AG04450 (cell line): ENCODE measurements at places on chromosomes 1 and 21.

DNA sequence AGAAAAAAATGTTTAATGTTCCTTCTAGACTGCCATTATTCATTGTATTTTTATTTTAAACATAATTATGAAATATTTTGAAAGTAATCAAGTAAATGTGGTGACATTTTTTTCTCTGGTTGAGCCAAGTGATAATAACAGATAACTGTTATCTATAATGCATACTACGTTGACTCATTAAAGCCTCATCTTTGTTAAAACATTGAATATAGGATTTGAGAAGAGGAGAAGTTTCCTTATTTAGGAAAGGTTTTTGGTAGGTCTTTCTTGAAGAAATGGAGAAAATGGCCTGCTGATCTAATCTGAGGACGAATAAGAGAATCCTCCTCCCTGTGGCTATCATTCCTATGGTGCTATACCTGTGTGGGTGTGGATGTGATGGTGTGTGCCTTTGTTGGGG lies 89.0 kb downstream of the NFIA start:
- no peak for DNase-seq

- DNase-seq: no peak
Observed at GRCh38 chr1:39544327-39544726, 32.3 kb downstream of the PABPC4 start.

- no peak for DNase-seq
Observed at GRCh38 chr1:43874716-43875115, 58.9 kb upstream of the ARTN start.

GRCh38 chr1:64197076-64197475 lies 6.3 kb upstream of the UBE2U start:
- no peak for DNase-seq

DNA sequence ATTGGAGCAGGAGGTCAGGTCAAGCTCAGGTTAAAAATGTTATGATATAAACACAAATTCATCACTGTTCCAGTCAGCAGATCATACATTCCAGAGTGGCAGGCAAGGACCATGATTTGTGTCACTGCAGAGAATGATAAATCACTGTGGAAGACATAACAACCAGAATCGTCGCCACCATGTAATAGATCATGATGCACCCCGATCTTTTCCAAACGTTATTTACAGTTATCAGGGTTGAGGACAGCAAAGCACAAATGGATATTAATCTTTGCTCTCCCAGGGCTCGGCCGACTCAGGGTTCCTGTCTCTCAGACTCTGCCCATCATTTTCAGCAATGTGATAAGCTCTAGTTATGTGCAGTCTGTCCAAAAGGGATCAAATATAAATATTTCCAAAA lies 122.7 kb downstream of the ZBTB18 start:
- no peak for DNase-seq

DNA sequence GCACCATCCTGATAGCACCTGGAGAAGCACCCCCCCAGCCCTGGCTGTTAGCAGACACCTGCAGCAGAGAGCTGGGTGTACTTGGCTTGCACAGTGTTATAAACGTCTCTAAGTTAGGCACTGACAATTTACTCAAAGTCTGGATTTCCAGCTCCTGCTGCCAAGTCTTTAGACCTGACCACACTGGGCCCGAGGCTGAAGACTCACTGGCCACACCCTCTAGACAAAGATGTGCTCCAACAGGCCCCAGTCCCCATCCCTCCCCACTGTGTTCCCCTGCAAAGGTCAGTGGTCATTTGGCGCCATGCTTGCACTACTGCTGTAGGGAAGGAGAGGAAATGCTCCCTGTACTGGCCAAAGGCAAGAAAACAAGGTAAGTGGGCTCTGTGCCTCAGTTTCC lies 31.1 kb downstream of the PADI6 start:
- no peak for DNase-seq

GRCh38 chr1:230599926-230600656 lies 42.2 kb upstream of the COG2 start:
- no peak for DNase-seq

DNA sequence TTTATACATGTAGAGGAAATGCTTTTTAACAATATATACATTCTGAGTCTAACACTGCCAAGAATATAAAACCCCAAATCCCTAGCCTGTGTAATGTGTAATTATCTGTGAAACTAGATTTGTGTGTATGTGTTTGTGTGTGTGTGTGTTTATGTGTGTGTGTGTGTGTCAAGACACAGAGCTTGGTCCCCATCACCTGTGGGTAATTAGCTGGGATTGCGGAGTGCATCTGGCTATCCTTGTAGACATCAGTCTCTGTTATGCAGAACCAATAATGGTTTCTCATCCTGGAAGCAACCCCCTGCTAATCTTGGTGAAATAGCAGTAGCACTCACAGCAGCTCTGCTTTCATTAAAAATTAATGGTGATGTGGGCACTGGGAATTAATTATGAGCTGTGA lies 26.3 kb upstream of the ST6GALNAC3 start:
- no peak for DNase-seq
